ENCODE measurements at places on chromosomes 7 and 10.

DNA sequence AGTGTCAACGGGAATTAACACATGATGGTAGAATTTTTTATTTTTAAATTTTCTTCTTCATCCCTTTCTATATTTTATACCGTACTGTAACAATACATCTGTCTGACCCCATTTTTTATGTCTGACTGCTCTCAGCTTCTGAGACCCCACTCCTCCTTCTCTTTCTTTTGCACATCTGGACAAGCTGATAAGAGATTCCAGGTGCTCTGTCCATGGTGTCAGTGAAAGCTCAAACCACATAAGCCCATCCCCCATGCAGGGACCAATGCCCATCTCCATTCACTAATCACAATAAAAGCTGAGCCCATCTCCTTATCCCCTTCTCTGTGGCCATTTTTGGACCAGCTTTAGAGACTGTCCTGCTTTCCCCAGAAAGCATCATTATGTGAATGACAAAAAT lies 8.7 kb downstream of the GSDME start:
- no peak for DNase-seq

DNA sequence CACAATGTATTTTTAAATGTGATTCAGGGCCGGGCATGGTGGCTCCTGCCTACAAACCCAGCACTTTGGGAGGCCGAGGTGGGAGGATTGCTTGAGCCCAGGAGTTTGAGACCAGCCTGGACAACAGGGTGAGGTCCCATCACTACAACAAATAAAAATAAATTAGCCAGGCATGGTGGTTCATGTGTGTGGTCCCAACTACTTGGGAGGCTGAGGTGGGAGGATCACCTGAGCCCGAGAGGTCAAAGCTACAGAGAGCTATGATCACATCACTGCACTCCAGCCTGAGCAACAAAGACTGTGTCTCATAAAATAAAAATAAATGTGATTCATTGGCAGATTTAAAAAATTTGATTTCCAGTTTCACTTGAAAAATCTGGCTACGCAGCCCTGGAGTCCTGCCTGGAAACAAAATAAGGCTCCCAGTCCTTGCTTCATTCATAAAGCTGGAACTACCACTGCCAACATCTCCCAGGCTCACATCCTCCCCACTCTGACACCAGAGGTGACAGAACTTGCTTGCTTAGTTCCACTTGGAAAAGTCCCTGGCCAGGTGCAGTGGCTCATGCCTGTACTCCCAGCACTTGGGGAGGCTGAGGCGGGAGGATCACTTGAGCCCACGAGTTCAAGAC lies 27.9 kb upstream of the SLC35G1 start:
- no peak for DNase-seq

DNA sequence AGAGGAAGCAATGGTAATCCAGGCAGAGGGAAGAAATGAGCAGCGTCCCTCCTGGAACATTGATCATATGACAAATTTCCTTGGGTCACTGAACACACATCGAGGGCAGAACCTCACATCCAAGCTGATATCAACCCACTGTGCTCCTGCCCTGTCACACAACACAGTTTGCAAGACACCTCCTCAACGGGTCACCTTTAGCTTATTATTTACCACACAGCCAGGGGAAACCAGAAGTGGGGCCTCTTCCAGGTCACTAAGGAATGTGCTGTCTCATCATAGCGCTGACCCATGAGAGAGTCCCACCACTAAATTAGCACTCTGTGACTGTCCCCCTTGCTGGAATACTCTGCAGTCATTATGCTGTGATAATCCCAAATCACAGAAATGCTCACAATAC lies 69.7 kb upstream of the PPP1R3C start:
- DNase-seq, result no peak

DNA sequence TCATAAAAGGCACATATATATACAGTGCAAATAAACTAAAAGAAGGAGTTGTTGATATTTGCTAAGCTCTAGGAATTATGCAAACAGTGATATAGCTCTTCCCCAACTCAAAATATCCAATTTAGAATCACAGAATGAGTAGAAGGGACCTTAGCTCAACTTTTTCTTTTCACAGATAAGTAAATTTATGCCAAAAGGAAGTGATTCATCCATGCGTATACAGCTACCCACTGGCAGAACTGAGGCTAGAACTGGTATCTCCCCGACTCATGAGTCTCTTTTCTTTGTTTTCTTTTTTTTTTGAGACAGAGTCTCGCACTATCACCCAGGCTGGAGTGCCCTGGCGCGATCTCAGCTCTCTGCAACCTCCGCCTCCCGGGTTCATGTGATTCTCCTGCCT lies 54.2 kb upstream of the SVIL start:
- DNase-seq, result no peak

DNA sequence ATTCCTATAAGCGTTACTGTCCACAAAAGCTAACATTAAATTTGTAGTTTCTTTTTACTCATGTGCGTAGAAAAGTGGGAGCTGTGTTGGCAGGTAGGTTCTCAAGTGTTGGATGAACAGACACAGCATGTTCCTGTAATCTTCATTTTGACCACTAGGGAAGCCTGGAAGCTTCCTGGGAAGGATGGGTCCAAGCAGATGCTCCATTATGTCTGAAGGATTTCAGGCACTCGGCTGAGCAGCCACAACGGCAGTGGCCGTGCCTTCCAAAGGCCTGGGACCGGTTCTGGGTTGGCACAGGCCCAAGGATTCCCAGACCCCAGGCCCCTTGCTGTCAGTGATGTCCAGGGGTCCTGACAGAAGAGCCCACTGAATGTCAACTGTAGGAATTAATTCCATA lies 386.3 kb downstream of the TNS3 start:
- no peak for DNase-seq

GRCh38 chr7:28483908-28484605 lies 71.7 kb downstream of the CREB5 start:
- DNase-seq, result no peak

- DNase-seq, result no peak
Observed at GRCh38 chr10:5587151-5588079, 62.7 kb downstream of the CALML3 start.
